ENCODE measurements at places on chromosomes 4 and X.
A peak's percentile ranks its signal among the peaks of the same experiment; 100 is the strongest.

DNA sequence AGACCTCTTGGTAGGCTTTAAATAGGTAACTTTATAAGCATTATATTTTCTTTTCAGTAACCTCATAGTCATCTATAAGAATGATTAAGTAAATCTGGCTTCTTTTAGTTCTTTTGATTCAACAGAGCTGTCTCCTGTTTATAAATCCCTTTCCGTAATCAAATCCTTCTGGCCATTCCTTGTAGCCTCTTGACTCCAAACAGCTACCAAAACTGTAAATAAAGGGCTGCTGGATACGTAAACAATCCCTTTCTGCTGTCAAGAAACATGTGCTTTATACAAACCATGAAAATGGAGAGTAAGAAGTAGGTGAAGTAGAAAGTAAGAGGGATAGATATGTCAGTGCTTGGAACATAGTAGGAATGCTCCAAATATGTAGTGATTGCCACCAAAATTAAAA lies 183.2 kb upstream of the CASK start:
- no peak for DNase-seq

- peak; percentile 21 for DNase-seq
Measured at GRCh38 chrX:18899796-18900380, 84.0 kb downstream of the PHKA2 start.

DNA sequence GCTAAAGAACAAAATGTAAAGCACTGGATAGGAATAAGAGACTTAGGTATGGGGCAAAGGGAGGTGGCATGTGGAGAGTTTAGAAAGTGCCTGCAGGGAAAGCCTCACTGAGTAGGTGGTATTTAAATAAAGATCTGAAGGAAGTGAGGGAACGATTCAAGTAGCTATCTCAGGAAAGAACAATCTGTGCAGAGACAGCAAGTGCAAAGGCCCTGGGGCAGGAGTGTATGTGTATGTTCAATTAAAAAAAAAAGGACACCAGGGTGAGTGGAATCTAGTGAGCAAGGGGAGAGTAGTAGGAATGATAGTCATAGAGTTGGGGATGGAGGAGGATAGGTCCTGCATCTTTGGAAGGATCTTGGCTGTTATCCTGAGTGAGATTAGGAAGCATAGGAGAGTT lies 779.9 kb upstream of the FTHL17 start:
- DNase-seq: no peak

DNA sequence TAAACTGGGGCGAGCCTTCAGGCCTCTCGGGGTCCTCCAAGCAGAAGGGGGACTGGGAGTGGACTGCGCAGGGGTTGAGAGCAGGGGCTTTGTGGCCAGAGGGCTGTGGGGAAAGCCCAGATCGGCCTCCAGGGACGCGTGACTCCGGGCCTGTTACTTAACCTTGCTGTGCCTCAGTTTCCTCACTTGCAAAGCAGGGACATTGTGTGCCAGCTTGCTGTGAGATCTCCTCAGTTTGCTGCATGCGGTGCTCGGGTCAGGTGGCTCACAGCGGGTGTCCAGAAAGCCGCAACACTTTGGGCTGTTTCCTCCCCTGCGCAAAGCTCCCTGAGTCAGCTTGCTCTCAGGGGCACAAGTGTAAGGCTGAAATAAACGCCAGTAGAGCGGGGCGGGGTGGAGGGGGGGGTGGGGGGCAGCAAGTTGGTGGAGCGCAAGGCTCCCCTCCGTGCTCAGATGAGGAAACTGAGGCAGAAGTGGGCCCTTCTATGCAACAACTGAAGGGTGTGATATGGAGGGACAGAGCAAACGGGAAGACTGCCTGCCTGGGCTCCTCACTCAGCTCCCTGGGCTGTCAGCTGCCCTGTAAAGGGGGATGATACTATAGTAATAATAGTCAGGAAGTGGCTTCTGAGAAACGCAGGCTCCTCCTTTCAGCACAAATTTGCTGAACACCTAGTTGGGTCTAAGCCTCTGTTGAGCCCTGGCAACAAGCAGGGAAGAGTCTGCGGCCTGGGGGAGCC lies 101.0 kb downstream of the HMX1 start:
- DNase-seq: no peak

DNA sequence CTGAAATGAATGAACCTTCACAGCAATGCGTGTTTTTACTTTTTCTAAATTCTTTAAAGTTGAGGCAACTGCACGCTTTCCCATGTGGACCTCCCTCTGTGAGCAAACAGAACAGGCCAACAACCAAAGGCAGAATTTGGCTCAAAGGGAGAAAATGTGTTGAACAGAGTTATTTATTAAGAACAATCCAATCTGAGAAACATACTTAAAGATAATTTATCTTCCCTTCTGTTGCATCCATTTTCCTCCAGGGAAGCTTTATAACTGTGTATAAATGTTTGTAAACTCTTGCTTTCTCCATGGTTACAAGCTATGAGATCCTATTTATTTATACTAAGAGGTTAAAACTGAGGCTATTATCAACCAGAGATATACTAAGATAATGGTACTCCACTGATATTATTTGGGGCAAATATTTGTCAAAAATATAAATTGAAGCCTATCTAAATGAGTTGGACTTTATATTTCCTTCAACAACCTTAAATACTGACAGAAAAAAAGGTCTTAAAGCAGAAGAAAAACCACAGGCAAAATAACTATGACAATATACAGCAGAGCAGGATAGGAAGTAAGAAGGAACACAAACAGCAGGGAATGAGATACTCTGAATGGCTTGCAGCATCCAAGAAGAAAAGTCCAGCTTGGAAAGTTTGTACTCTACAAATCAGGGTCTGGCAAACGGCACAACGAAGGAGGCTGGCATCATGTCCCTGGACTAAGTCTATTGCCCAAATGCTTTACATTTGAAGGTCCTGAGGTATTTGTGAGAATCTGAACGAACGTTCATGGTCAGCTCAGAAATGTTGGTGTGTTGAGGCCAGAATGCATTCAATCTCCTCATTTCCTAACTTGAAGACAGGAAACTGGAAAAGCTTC lies 663.2 kb upstream of the INTU start:
- DNase-seq: no peak
